Stimulated activated CD4-positive, alpha-beta T cell treated with anti-CD3 and anti-CD28 coated beads, Interleukin-12 subunit alpha, Interleukin-12 subunit beta, amount 100 ng/mL, for 24 hours (primary cell): ENCODE measurements at places on chromosomes 6 and 20.

GRCh38 chr20:9093218-9093957 is 24.5 kb downstream of the PLCB4 start:
- no peak for DNase-seq

- no peak for DNase-seq
Measured at GRCh38 chr6:144305985-144306384, 20.9 kb downstream of the UTRN start.

GRCh38 chr20:39349240-39349639 is 387.1 kb downstream of the DHX35 start:
- no peak for DNase-seq

DNA sequence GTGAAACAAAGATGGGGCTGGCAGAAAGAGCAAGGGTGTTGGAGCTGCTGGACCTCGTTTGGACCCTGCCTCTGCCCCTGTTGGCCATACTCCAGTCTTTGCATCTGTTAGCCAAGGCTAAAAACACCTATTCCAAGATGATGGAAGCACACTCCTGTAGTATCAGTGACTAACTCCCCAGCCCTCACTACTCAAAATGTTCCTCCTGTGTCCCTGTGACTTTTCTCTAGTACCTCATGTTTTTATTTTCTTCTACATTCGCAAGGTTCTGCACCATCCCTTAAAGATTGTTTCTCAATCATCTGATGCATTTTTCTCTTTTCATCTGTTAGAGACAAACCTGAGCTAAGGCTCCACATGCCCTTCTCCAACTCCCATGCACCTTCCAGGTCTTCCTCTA is 8.9 kb downstream of the PERP start:
- no peak for DNase-seq

GRCh38 chr6:132819405-132820161 is 5.2 kb downstream of the RPS12 start:
- DNase-seq: no peak

DNA sequence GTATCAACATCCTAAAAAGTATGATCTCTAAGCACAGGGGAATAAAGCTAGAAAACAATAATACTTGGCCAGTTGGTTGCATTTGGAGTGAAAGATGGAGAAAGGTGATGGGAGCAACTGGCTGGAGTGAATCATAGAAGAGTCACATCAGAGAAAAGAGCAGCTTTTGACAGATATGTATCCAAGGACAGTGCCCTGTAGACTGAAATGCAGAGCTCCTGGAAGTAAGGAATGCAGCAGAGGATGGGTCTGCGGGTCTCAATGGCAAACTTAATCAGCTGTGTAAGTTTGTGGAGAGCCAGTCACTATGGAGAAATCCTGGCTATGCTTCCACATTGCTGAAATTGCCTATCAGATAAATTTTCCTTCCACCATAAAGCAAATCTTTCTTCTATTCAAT is 253.6 kb upstream of the PRND start:
- no peak for DNase-seq

GRCh38 chr20:50436696-50437095 is 73.5 kb upstream of the PTPN1 start:
- DNase-seq: no peak

GRCh38 chr6:32764048-32764447 is 716 bp upstream of the HLA-DQB2 start:
- DNase-seq: no peak

DNA sequence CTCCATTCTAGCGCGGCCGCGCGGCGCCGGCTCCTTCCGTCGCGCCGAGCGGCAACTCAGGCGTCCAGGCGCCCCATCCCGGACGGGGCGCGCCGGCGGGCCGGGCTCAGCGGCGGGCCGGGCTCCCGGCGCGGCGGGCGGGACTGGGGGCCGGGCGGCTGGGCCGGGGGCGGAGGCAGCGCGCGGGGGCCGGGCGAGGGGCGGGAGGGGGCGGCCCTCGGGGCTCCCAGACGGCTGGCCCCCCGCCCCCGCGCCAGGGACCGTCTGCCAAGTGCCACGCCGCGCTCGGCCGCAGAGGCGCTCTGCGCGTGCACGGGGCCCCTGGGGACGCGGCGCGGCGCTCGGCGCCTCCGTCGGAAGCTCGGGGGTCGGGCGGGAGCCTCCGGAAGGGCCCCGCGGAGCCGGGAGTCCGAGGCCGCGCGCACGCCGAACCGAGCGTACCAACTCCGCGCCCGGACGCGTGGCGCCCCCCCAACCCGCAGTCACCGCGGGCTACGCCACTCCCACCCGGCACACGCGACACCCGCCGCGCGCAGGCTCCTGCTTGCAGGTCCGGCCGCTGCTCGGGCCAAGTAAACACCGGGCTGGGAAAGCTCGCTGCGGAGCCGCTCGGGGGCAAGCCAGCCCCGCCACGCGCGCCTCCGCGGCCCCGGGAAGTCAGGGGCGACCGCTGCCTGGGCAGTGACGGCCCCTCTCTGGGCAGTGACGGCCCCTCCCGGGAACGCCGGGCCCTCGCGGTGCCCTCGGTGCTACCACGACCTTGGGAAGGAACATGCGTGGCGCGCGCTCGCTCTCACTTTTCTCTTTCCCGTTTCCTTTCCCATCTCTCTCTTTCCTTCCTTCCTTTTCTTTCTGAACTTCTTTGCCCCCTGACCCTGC is at the start of gene PREX1:
PREX1 (minus strand) TSS at position 145 of the 879 bp plus-strand sequence; CDS start at position 6, 139 bp downstream.
- peak; percentile 62 for DNase-seq

- DNase-seq: no peak
Measured at GRCh38 chr6:28860581-28860980, 63.2 kb downstream of the TRIM27 start.

- DNase-seq: no peak
Measured at GRCh38 chr6:151627689-151628444, 134.1 kb downstream of the CCDC170 start.

DNA sequence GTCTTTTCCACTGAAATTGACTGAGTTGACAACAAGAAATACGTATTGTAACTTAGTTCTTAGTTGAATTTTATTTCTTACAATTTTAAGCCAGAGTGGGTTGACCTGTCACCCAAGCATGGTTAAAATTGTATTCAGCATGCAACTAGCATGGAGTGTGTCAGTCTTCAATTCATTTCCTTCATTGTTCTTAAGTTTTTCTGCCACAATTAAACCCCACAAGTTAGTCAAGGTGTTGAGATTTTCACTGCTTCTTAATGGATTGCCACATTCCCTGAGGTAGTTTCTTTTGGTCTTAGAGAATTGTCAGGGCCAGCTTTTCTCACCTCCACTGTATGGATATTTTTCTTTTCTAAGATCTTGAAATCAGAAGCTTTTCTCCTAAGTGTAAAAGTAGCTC is 2.1 kb downstream of the PTPN1 start:
- no peak for DNase-seq

DNA sequence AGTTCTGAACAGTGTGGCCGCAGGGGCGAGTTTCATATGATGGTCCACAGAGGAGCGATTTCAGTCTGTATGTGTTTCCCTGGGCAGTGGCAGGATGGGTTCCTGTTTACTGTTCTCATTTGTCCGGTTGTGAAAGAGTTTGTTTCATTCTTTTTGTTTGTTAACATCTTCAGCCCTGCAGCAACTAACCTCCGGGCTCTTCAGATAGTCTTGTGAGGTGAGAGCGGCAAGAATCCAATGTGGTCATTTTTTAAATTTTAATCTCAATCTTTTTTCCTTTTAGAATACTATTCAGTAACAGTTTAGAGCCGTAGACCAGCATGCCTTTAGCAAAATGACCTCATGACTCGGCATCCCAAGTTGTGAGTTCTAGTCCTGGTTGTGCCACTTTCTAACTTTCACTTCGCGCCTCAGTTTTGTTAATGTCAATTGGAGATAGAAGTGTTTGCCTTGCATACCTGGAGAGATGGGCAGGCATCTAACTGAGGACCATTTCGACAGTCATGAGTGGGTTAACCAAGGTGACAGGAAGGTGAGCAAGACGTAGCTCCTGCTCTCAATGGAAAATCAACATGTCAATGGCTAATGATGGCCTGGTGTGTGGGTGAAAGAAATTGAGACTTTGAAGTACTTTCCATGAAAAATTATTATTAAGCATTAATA is 38.5 kb upstream of the PXDC1 start:
- no peak for DNase-seq

- DNase-seq: no peak
Measured at GRCh38 chr6:41085182-41085581, 12.4 kb downstream of the NFYA start.

- DNase-seq: no peak
Measured at GRCh38 chr6:146883640-146884531, 285.1 kb downstream of the ADGB start.

DNA sequence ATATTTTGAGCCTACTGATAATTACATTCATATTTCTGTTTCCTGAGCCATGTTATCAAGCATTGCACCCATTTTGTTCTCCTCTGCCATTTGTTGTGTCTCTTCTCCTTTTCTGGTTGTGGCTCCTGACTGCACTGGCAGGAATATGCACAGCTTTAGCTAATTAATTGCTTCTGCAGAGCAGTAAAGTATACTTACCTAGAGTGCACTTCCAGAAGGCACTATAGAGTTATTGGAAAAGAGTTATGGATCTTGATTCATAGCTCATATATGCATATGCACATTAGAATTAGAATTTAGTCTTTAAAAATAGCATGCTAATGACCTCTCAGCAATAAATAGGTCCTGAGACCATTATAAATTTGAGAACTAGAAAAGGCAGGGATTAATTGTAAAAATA is 262.6 kb downstream of the NKAIN2 start:
- no peak for DNase-seq

DNA sequence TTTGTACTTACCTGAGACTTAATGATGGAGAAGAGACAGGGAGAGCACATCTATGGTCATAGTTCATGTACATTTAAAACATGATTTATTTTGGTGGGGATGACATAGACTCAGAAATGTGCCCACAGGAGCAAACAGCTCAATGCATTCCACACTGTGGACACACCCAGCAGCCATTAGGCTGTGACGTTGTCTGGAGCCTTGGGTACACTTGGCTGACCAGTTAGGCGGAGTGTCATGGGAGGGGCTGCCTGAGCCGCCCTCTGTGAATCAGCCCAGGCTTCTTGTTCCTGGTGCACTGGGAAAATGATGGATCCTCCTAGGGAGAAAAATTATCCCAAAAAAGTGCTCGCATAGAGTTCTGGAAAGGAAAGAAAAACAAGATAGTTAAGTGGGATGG is 231.0 kb upstream of the GMDS start:
- DNase-seq: no peak

DNA sequence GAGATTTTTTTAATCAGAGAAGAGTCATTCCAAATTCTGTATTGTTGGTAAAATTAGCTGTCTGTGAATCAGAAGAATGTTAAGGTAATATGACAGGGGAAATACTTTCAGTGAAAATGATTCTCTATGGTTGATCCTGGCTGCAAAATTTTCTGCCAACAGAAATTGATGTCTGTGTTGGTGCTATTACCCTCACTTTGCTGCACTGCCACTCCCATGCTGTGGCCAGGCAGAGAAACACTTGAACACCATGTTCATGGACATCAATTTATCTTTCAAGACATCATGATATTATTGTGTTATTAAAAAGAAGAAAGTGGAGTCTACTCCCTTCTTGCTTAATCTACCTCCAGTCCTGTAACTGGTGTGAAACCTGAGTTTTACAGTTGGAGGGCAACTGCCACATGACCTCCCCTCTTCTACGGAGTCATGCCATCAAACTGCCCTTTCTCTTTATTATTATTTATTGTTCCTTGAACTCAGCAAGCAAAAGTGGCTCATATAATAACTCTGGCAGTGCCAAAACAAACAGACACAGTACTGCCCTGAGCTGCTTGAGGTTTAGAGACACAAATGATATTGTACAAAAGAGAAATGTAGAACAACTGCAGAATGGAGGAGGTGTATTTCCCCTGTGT is 288.0 kb upstream of the JAG1 start:
- no peak for DNase-seq

- no peak for DNase-seq
Measured at GRCh38 chr6:52760105-52760765, 3.0 kb downstream of the GSTA2 start.

- no peak for DNase-seq
Measured at GRCh38 chr20:38799203-38799602, 6.3 kb upstream of the PPP1R16B start.

DNA sequence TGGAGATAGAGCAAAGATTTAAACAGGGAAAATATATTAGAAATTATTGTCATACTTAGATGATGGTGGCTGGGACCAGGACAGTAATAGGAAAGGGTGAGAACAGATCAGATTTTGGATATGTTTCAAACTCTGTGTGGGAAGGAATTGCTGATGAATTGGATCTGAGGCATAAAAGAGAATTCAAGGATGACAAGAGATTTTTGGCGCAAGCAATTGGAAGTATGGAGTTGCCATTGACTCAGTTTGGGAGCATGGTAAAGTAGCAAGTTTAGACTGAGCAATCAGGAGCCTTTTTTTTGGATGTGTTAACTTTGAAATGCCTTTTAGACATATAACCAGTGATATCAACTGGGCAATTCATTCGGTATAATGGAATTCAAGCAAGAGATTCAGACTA is 14.4 kb downstream of the TAB2 start:
- no peak for DNase-seq

DNA sequence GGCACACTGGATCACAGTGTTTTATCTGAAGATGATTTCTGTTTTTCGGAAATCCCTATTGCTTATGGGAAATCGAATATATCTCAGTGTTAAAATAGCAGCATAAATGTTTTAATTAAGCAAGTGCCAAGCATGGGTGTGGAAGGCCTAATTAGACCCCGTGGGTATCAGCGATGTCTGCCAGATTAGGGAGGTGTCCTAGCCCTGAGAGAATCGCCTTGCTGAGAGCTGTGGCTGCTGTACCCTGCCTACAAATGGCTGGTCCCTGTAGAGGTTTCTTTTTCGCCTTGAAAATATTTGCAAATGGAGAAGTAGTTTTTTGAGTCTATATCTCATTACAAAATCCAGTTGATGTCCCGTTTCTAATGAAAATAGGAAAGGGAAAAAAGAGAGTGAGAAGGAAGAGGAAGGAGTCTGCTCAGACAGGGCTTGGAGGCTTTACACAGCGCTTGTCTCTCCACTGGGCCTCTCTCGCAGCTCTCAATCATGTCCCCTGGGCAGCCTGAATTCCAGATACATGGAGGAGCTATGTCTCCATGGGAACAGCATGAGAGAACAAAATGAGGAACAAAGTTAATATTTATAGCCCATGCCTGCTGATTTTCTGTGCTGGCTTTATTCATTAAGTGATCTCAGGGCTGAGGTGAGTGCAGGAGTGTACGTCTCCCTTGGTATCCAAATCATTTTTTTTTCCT is 35.2 kb upstream of the BCLAF1 start:
- no peak for DNase-seq

DNA sequence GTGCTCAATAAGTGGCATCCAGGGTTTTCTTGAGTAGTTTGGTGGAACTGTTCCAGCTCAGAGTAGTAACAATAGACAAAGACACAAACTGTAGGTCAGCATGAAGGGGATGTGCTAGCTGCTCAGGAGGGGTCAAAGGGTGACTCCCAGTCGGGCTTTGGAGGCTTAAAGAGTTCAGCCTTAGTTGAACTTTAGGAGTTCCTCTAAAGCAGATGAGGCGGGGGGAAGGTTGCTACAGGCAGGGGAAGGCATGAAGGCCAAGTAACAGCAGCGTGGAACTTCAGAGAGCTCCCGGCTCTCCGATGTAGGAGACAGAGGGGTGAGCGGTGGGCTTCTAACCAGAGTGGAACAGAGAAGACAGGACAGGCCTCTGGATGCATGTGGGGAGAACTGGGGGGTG is 115.5 kb upstream of the CD93 start:
- DNase-seq: no peak
